ENCODE measurements at places on chromosomes 3 and 15.

DNA sequence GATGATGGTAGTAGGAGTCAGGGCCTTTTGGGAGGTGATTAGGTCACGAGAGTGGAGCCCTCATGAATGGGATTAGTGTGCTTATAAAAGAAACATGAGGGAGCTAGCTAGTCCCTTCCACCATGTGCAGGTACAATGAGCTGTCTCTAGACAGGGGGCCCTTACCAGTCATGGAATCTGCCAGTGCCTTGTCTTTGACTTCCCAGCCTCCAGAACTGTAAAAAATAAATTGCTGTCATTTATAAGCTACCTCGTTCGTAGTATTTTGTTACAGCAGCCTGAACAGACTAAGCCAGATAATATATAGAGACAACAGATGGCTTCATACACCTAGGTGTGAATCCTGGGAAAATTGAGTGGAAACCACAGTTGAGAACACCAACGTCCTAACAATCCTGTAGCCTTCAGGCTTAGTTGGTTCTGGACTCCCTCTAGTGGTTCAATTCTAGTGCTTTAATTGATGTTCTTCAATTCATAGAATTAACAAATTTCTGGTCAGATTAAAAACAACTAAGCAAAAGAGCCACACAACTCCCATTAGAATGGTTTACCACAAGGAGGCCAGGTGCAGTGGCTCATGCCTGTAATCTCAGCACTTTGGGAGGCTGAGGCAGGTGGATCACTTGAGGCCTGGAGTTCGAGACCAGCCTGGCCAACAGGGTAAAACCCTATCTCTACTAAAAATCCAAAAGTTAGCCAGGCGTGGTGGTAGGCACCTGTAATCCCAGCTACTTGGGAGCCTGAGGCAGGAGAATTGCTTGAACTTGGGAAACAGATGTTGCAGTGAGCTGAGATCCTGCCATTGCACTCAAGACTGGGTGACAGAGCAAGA, 21.3 kb upstream of the GATM start:
- DNase-seq: no peak

- no peak for DNase-seq
These were observed 29.6 kb upstream of the CP start for GRCh38 chr3:149251186-149251585.

DNA sequence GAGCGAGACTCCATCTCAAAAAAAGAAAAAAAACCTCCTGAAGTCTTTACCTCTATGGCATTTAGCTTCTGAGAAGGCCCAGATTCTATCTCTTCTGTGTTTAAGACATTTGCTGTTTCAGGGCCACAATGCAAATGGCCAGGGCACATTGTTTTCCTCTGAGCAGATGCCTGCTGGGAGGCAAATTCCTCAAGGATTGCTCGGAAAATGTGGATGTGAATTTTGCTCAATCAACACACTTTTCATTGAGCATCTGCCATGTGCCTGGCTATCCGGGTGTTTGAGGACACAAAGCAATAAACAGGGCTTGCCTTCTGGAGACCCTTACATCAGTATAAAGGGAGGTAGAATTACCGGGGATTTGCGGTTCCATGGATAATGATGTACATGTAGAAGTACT, 20.0 kb downstream of the TRIM71 start:
- no peak for DNase-seq

- DNase-seq: no peak
These were observed 114.9 kb downstream of the SV2B start for GRCh38 chr15:91214675-91215590.

DNA sequence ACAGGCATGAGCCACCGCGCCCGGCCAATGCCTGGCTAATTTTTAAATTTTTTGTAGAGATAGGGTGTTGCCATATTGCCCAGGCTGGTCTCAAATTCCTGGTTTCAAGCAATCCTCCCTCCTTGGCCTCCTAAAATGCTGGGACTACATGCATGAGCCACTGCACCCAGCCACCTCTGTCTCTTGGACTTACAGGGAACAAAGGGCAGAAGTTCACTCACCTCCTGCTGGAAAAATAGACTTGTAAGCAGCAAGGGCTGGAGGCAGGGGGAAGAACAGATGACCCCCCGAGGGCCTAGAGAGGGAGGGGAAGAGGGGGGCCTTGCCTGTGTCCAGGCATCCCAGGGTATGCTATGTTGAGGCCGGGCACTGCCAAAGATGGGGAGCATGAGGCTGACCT, 22.2 kb downstream of the DUSP7 start:
- DNase-seq: no peak

Data from hippocampal formation (tissue), 2 donors.